ENCODE measurements at places on chromosomes 1 and 21.

GRCh38 chr1:16286122-16286521 is 49.1 kb upstream of the CPLANE2 start:
- DNase-seq: no peak

GRCh38 chr1:47183308-47184089 is 6.3 kb downstream of the PDZK1IP1 start:
- no peak for DNase-seq

- no peak for DNase-seq
These were observed 17.8 kb upstream of the GUCA2B start for GRCh38 chr1:42135426-42135825.

DNA sequence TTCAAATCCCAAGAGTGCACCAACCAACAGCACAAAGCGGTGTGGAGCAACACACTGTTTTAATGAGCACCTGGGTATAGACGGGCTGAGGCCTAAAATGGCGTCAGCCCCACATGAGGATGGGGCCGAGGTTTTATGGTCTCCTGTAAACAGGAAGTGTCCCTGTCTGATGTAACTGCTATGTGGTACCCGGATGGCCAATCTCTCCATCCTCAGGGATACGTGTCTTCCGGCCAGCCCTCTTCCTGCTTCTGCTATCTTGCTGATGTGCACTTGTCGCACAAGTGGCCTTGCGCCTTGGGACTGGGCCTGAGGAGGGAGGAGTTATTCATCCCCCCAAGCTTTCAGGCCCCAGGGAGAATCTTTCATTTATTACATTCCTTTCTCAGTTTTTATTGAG is 73.5 kb downstream of the CNST start:
- no peak for DNase-seq

- no peak for DNase-seq
These were observed 110.6 kb upstream of the GPR52 start for GRCh38 chr1:174337000-174337681.
